Ecto neural progenitor cell (in vitro differentiated cells): ENCODE measurements at places on chromosomes 2 and 18.

- DNase-seq, result no peak
Observed at GRCh38 chr2:216023055-216023648, 9.8 kb upstream of the MREG start.

- no peak for DNase-seq
Observed at GRCh38 chr2:10978090-10978670, 66.4 kb downstream of the KCNF1 start.

- DNase-seq, result no peak
Observed at GRCh38 chr2:176508374-176508773, 239.1 kb downstream of the MTX2 start.

- no peak for DNase-seq
Observed at GRCh38 chr18:12597760-12598159, 60.1 kb downstream of the SPIRE1 start.

GRCh38 chr2:235561450-235561849, 67.6 kb downstream of the AGAP1 start:
- no peak for DNase-seq

- no peak for DNase-seq
Observed at GRCh38 chr18:55384551-55385275, 203.3 kb downstream of the TCF4 start.
